ENCODE measurements at places on chromosomes 2 and 18.

DNA sequence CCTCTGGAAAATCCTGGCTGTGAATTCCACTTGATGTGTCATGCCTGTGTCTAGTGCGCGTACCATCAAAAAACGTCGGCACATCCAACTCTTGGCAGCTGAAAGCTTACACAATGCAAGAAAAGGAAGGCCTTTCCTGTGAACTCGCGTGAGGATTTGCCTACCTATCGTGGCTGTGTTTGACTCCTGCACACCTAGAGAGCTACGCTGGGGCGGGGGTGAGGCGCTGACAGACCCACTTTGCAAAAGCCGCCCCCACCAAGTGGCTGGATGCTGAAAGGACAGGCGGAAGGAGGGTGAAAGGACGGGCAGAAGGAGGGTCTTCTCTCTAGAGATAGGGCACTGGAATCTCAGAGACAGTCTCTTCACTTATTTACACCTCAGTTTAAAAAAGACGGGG lies 270.1 kb downstream of the EIPR1 start:
- no peak for DNase-seq

DNA sequence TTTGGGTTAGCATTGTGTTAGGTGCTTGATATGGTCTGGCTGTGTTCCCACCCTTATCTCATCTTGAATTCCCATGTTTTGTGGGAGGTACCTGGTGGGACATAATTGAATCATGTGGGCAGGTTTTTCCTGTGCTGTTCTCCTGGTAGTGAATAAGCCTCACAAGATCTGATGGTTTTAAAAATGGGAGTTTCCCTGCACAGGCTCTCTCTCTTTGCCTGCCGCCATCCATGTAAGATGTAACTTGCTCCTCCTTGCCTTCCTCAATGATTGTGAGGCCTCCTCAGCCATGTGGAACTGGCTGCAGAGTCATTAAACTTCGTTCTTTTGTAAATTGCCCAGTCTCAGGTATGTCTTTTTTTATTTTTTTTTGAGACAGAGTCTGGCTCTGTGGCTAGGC lies 2.8 kb downstream of the MSH2 start:
- DNase-seq = no peak

- DNase-seq = no peak
These were observed 104.5 kb upstream of the SMIM21 start for GRCh38 chr18:75531851-75532459.

GRCh38 chr2:59654710-59655109 lies 898.7 kb downstream of the BCL11A start:
- no peak for DNase-seq

- DNase-seq = no peak
These were observed 143.8 kb downstream of the SH3BP4 start for GRCh38 chr2:235095569-235095968.

- DNase-seq = no peak
These were observed 27.2 kb upstream of the BBS5 start for GRCh38 chr2:169452080-169452479.

GRCh38 chr2:182365855-182366254 lies 61.0 kb downstream of the PDE1A start:
- DNase-seq = no peak

- no peak for DNase-seq
These were observed 569.4 kb upstream of the SALL3 start for GRCh38 chr18:78410094-78410786.

GRCh38 chr2:60529785-60530627 lies 23.4 kb downstream of the BCL11A start:
- DNase-seq = no peak

- DNase-seq = no peak
These were observed 75.0 kb upstream of the ID2 start for GRCh38 chr2:8606649-8607550.

DNA sequence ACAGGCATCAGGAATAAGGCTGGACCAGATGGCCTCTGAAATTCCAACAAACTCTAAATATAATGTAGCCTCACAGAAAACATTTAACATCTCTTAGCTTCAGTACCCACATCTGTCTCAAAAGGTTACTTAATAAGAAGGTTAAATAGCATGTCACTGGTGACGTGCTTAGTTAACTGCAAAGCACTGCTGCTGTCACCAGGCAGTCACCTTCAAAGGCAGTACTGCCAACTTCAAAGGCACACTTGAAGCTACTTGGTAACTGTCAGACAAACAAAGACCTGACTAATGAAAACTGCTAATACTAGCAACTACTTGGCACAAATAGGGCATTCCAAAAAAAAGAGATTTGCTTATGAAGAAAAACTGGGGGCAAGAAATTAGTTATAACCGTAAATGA lies 36.2 kb downstream of the EPG5 start:
- DNase-seq = no peak

DNA sequence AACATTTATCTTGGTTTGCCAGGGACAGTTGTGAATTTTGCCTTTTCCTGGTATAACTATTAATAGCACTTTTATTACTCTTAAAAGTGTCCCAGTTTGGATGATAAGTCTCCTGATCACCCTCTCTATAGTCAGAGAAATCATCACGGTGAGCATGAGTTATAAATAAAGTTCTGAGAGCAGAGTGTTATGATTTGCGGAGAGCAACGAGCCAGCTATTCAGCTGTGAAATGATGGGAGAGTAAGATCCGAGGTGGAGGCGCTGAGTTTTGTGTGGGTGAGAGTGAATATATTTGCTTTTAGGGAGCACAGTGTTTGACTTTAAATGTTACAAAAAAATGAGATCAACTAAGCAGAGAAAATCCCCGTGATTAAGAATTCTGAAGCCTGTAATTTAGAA lies 179.6 kb downstream of the DSC3 start:
- DNase-seq = no peak

GRCh38 chr2:189014449-189015138 lies 40.4 kb downstream of the COL3A1 start:
- DNase-seq = no peak

DNA sequence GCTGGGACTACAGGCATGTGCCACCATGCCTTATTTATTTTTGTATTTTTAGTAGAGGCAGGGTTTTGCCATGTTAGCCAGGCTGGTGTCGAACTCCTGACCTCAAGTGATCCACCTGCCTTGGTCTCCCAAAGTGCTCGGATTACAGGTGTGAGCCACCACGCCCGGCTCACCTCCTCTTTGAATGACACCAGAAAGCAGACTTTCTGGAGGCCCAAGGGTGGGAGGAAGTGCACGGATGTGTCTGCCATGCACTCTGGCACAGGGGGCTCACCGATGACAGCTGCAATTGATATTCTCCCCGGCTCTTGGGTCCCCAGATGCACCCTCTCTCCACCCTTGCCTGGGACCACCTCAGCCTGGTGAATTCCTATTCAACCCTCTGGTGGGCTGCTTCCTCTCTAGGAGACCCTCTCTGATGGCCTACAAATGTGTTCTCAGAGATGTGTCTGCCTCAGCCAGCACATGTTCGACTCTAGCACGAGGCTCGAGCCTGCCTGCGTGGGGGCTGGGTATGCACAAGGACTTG lies 87.3 kb downstream of the SEPTIN10 start:
- no peak for DNase-seq

DNA sequence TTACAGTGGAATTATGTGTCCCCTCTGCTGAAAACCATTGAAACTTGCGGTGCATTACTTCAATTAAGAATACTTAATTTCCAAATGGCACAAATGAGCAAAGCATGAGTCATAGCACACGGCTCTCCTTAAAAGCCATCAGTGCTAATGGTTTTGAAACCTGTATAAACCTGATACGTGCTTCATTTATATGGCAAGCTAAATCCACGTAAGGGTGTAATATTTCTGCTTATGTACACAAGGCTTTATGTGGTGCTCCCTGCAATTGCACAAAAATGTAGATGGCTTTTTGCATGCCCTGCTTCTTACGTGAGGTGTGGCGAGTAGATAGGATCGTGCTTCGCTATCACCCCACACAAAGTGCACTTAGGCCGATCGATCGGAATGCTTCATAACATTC lies 840.9 kb downstream of the GALR1 start:
- DNase-seq = no peak

DNA sequence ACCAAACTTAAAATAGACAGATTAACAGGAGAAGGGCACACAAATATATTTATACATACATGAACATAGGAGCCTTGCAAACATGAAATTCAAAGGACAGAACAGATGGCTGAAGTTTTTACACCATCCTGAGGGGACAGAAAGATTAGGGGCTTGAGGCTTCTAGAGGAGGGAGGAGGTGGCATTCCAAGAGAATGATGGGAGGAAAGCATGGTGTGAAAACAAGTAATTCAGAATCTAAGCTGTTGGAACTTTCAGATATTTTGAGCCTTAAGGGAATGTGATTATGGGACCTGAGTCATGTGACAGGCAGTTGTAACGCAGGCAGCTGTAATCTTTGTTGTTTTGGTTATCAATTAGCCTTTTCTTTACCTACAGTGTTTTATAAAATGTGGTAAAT lies 225.2 kb upstream of the SPOPL start:
- no peak for DNase-seq

- DNase-seq = no peak
These were observed 237.3 kb upstream of the MYT1L start for GRCh38 chr2:2568411-2568810.

GRCh38 chr2:48398285-48399002 lies 131.5 kb upstream of the STON1 start:
- DNase-seq = no peak

GRCh38 chr2:239693330-239693729 lies 292.5 kb upstream of the HDAC4 start:
- no peak for DNase-seq

GRCh38 chr2:25362434-25363145 lies 20.9 kb upstream of the DNMT3A start:
- no peak for DNase-seq
